Thoracic aorta (tissue), 2 donors: ENCODE measurements at places on chromosomes 11 and 22.

DNA sequence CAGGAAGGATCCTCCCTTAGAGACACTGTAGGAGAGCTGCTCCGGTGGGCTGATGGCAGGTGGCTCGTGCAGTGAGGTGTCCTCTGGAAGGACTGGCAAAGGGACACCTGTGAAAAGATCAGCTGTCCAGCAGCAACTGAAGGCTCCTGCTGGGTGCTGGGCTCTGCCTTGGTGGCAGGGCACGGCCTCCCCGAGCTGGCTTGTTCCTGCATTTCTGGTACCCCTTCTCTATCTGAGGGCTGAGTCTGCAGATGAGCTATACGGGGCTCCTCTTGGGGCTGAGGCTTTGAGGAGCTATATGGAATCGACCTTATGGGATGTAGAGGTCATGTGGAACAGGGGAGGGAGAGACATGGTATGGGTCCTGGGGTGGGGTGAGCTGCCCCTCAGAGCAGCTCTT is 875.8 kb downstream of the BRD1 start:
- DNase-seq, result no peak

- DNase-seq, result no peak
These were observed 116.0 kb upstream of the DDI1 start for GRCh38 chr11:103920449-103920848.

GRCh38 chr11:113974741-113975470 is at the start of gene HTR3A:
TSS of gene HTR3A (plus strand) at chr11:113975108. CDS start at chr11:113975326, 218 bp downstream.
- DNase-seq, result no peak

GRCh38 chr11:2420502-2421225 is 20.1 kb downstream of the TSSC4 start:
- no peak for DNase-seq

GRCh38 chr11:113474362-113475159 is 637 bp downstream of the DRD2 start:
- DNase-seq, result peak; percentile 18

DNA sequence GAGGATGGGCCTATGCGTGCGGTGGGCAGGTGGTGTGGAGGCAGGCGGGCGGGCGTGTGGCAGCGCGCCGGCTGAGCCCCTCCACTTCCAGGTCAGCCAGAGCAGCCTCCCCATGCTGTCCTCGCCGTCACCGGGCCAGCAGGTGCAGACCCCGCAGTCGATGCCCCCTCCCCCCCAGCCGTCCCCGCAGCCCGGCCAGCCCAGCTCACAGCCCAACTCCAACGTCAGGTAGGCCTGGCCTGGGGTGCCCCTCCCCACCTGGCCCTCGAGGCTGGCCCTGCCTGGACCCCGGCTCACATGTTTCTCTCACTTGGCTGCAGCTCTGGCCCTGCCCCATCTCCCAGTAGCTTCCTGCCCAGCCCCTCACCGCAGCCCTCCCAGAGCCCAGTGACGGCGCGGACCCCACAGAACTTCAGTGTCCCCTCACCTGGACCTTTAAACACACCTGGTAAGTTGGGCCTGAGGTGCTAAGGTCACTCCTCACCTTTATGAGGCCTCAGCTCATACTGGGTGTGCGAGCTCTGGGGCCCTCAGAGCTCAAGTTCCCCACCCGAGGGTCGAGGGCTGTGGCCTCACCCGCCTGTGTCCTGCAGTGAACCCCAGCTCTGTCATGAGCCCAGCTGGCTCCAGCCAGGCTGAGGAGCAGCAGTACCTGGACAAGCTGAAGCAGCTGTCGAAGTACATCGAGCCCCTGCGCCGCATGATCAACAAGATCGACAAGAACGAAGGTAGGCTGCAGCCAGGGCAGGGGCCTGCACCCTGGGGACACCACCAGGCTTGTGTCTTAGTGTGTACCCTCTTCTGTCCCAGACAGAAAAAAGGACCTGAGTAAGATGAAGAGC is 75.3 kb downstream of the MED15 start:
- no peak for DNase-seq

DNA sequence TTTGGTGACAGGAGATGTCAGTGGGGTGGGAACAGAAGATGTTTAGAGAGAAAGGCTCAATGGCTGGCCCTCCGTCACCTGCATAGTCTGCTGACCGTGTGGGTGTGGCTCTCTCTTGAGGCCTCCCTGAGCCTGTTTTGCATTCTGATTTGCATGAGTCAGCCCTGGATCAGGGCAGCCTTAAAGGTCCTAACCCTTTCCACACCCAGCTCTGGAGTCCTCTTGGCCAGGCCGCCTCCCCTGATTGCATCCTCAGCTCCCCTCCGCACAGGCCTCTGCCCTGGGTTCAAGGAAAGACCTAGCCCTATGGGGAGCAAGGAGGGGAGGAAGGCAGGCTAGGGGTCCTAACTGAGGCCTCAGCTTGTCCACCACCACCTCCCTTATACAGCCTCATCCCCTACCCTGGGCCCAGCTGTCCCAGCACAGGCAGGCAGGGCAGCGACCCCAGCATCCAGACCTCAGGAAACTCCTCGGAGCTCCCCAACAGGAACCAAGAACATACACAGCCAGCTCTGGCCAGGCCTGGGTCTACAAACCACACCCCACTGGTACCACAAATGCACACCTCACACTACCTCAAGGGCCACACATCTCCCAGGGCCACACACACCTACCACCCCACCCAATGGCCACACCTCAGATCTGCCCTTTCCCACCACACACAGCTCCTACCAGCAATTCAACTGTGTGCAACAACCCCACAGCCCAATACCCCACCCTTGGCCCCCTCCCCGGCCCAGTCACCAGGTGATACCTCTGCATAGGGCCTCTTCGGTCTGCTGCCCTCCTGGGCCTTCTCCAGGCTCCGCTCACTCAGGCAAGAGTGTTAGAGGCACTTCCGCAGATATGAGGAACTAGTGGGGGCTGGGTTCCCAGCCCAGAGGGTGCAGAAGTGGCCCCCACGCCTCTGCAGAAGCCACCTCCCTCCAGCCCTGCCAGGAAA is 13.7 kb downstream of the ARAP1 start:
- no peak for DNase-seq

GRCh38 chr11:78265326-78265725 is 76.6 kb downstream of the USP35 start:
- DNase-seq, result no peak

GRCh38 chr22:43039800-43040199 is 24.9 kb upstream of the PACSIN2 start:
- DNase-seq, result no peak

- no peak for DNase-seq
These were observed 30.9 kb upstream of the CSNK1E start for GRCh38 chr22:38347944-38348750.

DNA sequence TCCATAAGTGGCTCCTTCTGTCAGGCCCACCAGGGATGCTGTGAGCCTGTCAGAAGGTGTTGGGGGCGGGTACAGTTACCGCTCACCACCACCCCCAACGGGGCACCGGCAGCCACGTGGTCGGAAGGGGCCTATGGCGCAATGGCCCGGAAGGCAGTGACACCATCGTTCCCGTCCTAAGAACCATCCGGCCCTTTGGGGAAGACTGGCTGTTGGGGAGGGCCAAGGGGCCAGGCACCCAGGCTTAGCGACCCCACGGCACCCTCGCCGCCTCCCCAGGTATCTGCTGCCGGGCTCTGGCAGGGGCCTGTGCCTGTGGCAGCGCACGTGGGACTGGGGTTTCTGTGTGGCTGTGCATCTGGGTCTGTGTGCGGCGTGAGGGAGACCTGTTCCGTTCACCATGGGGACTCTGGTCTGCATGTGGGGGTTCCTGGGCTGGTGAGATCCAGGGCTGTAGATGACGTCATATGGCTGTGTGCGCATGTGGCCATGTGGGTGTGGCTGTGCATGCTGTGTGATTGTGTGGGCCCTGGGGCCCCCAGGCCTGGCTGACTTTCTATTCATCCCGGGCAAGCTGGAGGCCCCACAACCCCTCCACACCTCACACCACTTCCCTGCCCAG is 717 bp downstream of the OSM start:
- no peak for DNase-seq

DNA sequence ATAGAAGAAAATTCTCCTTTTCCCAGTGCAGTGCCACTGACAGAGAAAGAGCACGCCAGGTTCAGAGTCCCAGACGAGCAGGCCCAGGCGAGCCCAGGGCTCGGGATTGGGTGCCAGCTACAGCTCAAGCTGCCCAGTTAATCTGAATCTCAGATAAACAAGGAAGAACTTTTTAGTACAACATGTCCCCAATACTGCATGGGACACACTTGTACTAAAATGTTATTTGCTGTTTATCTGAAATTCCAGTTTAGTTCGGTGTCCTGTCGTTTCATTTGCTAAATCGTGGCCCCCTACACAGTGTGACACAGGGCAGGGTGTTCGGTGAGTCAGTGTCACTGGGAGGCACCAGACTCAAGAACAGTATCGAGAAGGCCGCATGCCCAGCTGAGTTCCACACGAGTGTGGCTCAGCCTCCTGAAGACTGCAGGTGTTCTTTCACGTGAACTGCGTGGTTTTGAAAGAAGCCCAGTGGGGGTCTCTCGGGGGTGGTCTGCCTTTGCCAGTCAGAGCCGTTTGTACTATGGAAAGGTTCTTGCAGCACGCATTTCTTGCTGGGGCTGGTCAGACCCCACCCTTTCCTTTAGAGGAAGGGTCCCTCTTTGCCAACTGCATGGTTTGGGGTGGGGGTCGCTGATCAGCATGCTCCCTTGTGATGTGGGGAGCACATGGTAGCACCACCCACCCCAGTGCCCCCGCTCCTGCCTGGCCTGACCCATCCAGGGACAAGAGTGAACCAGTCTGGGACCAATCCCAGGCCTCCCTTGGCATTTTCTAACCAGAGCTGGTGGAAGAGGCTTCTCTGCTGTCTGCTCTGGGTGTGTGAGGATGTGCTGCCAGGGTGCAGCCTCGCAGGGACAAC is 115.6 kb upstream of the B3GAT1 start:
- DNase-seq, result no peak

DNA sequence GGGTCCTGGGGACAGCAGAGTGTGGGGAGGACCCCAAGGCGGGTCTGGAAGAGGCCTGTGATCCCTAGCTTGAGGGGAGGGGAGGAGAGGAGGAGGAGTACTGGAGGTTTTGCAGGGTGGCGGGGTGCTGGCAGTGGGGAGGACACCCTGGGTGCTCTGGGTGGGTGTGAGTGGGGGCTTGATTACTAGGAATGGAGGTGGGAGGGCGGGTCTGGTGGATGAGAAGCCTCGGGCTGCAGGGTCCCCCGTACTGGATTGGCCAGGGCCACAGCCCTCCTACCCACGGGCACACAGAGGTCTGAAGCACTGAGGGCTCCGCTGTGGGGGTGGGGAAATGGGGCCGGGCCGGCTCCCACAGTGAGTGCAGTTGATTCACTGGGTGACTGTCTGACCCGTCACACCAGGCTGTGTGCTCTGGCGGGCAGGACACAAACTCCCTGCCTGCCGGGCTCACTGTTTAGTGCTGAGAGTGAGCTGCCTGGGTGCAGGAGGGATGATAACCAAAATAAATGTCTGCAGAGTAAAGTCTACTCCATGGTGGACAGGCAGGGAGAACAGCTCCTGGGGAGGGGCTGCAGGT is 114.2 kb downstream of the CACNA1I start:
- no peak for DNase-seq

- DNase-seq, result no peak
These were observed 109.8 kb downstream of the BCR start for GRCh38 chr22:23289851-23290724.

GRCh38 chr11:130854483-130854882 is 61.8 kb downstream of the SNX19 start:
- no peak for DNase-seq

GRCh38 chr11:119262668-119263351 is 54.1 kb downstream of the MCAM start:
- DNase-seq, result no peak

DNA sequence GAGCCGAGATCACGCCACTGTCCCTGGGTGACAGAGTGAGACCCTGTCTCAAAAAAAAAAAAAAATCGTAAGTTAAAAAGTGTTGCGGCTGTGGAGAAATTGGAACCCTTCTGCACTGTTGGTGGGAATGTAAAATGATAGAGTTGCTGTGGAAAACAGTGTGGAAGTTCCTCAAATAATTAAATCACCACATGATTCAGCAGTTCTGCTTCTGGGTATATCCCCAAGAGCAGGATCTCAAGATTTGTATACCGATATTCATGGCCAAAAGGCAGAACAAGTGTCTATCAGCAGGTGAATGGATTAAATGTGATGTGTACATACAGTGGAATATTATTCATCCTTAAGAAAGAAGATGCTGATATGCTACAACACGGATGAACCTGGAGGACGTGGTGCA is 3.8 kb downstream of the SELENOO start:
- no peak for DNase-seq

DNA sequence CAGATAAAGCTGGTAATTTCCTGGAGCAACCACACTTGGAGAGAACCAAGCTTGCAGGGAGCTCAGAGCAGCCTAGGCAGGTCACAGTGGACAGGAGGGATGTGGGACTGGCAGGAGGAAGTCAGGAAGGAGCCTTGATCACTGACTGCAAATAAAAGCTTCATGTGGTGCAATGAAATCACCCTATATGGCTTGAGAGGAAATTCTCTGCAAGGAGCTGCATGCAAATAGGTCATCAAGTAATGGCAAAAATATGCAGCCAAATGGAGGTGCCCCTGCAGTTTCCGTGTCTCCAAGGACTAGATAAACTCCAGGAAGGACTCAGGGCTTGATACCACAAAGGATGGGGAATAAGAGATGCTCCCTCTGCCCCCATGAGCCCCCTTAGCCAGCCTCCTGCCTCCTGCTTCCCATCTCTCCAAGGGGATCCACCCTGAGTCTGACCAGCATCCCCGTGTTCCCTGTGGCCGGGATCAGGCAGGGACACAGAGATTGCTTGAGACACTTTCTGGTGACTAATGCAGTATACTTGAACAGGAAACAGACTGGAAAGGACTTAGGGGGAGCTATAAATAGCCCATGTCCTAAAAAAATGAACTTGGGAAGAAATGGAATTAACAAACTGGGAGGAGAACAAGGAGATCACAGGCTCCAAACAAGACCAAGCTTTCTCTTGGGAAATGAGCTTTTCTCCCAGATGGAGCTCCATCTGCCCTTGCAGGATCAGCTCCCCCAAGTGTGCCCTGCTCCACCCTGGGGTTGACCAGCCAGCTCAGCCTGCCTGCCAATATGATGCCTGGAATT is 23.9 kb upstream of the MICAL2 start:
- peak; percentile 65 for DNase-seq

DNA sequence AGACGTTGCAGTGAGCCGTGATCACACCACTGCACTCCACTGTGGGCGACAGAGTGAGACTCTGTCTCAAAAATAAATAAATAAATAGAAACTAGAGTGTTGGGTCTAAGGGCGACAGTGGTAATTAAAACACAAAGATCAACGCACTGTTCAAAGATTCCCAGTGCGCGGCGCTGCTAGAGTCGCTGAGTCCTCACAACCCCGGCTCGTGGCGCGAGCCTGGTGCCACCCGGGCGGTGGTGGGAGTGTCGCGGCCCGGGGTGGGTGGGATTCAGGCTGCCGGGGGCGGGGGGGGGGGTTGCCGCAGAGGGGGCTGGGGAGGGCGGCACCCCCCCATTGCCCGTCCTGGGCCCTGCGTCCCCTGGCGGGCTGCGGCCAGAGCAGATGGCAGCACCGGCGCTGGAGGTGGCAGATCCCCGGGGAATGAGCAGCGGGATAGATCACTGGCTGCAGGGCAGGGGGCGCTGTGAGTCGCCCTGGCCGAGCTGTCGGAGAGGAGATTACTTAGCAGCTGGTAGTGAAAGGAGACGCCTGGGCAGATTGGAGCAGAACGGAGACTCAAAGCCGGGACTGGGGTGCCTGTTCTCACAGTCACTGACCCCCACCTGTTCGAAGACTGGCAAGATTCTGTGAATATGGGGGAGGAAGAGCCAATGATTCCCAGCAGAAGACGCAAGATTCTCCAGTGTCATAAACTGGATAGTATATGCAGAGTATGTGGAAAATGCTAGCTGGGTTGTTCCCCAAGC is 30.2 kb upstream of the APOBEC3A start:
- DNase-seq, result peak; percentile 25
